ENCODE measurements at places on chromosomes 5 and 9.

- no peak for DNase-seq
Measured at GRCh38 chr9:136964171-136964689, 12.2 kb downstream of the LCN12 start.

- DNase-seq: no peak
Measured at GRCh38 chr5:83434946-83435345, 36.6 kb upstream of the VCAN start.

- DNase-seq: no peak
Measured at GRCh38 chr5:161246749-161247148, 299.8 kb downstream of the GABRB2 start.

GRCh38 chr5:51598026-51598425, 214.8 kb downstream of the ISL1 start:
- no peak for DNase-seq

DNA sequence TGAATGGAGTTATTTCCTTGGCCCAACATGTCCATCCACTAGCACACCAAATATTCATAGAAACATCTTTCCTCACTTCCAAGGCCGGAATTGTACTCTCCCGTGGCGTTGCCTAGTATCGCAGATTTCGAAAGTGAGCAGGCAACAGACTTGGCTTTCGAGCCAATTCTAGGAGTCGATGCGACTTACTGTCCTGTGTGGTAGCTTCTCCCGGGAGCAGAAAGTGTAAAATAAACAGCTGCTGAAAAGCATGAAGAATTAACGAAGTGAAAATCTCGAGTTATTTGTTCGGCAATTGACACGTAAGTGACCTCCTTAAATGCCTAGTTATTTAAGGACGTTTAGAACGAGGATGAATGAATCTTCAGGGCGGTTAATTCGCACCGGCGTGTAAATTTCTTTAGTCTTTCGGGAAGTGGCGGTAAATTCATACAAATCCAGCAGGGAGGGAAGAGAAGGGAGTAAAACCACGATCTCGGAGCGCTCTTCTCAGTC, 449 bp upstream of the PCSK5 start:
- DNase-seq: no peak

DNA sequence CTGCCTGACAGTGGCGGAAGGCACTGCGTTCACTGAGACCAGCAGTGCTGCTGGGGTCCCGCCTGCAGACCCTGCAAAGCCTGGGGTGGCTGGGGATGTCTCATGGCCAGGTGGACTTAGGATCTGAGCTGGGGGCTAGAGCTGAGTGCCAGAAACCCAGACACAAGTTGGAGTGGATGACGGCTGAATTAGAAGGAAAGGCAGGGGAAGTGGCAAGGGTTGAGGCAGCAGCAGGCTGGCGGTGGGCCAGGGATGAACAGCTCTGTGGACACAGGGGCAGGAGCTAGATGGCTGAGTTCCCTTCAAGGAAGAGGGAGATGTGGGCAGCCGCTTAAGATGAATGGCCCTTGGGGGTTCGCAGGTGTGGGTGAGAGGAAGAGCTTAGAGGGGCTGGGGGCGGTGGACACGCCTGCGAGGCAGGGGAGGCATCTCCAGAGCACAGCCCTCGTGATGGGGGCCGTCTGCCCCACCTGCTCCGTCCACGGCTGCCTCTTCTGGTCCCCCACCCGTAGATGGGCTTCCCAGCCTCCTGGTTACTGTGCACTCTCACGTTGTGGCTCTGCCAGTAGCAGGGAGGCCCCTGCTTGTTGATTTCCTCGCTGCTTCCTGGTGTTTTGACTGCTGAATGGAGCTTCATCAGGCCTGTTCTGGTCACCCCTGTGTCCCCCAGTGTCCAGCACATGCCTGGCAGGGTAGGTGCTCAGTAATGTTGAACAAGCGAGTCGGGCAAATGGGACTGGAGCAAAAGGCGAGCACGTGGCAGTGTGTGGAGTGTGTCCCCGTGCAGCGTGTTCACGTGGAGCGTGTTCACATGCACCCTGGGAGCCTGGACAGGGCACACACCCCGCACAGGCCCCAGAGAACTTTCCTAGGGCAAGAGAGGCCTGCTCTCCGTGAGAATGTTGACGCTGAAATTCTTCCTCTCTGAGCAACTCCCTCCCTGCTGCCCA, 168.2 kb downstream of the CACNA1B start:
- DNase-seq: no peak

All from iPS DF 19.7 (cell line).